ENCODE measurements at places on chromosomes 5 and 9.
A peak's percentile ranks its signal among the peaks of the same experiment; 100 is the strongest.

DNA sequence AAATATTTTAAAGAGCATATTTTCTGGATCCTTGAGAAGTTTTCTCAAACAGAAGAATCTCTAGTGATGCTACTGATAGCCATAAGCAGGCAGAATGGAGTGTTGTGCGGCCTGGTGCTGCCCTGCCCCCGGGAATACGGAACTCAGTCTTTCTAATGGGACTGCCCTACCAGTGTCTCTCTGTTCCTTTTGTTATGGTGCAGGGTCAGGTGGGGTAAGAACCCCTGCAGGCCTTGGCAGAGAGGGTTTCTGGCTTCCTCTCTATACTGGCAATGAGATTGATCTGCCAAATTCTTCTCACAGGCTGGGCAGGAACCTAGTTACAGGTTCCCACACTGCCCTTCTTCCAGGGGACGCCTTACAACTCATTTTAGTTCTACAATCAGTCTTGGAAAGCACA lies 2.6 kb downstream of the IL5 start:
- DNase-seq, result no peak

GRCh38 chr5:138726848-138727247 lies 26.4 kb upstream of the CTNNA1 start:
- DNase-seq, result no peak

DNA sequence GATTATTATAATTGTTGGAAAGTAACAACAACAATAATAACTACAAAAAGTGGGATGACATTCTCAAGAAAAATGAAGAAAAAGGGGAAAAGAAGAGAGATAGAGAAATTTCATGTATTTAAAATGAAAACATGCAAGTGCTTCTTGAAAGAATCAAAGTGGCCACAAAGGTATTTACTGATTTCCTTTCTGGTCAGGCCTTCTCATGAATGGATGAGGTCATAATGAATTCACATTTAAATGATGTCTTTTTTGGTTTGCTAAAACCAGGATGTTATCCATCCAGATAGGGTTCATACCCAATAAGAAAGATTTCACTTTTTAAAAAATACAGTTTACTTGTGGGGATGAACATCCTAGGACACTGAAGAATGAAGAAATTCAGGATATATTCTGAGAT lies 446.4 kb upstream of the PTGER4 start:
- DNase-seq, result no peak

GRCh38 chr5:81212211-81212751 lies 20.8 kb upstream of the CKMT2 start:
- DNase-seq, result no peak

GRCh38 chr9:137245450-137246421 lies 4.6 kb downstream of the TUBB4B start:
- no peak for DNase-seq

- peak; percentile 79 for DNase-seq
These were observed 22.9 kb upstream of the SYK start for GRCh38 chr9:90778746-90779145.

GRCh38 chr9:113931140-113931539 lies 55.0 kb downstream of the ZNF618 start:
- DNase-seq, result no peak

DNA sequence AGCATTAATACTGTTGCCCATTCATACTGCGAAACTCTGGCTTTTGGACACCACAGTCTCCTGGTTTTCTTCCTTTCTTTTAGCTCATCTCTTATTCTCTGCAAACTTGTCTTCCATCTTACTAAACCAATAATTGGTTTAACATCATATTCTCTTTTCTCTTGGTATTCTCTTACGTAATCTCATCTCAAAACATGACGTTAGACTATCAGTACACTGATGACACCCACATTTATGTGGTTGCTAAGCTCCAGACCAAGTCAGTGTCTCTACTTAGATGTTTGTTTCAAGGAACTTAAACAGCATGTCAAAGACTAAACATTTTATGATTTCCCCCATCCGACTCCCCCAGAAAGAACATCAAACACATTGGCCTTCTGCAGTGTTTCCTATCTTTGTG lies 2.1 kb downstream of the PRRC1 start:
- DNase-seq, result no peak

Data from ELF-1 (cell line).